ENCODE measurements at places on chromosomes 11 and 22. TPM values are rescaled to one million over a fixed set of nuclear protein-coding genes. Genes with fewer than 3 reads are reported as not detected.
A peak's percentile ranks its signal among the peaks of the same experiment; 100 is the strongest.

DNA sequence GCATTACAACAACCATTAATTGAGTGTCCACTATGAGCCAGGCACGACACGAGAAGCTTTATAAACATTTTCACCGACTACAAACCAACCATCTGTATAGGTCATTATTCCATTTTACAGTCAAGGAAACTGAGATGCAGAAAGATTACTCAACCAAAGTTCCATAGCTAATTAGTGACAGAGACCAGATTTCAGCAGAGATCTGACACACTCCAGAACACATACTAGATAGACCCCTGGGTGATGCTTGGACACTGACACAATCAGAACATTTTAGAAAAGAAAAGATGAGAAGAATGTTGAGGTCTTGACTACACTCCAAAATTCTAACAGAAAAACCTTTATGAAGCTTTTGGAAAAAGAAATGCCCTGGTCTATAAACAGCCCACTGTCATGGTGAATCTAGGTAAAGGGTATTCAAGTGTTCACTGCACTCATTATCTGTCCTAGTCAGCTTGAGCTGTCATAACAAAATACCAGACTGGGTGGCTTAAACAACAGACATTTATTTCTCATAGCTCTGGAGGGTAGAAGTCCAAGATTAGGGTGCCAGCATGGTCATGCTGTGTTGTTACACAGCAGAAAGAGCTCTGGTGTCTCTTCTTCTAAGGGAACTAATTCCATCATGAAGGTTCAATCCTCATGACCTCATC lies 89.0 kb downstream of the RELT start:
- DNase-seq = no peak

- no peak for DNase-seq
Measured at GRCh38 chr22:47032956-47033647, 270.7 kb downstream of the TBC1D22A start.

CATSPERZ gene
- not detected for total RNA-seq

GRCh38 chr11:120657306-120658070 lies 145.9 kb downstream of the GRIK4 start:
- peak; percentile 51 for DNase-seq
